WTC11 (cell line): ENCODE measurements at places on chromosomes 11 and 22. TPM values are rescaled to one million over a fixed set of nuclear protein-coding genes. Genes with fewer than 3 reads are reported as not detected.

- no peak for DNase-seq
Measured at GRCh38 chr22:23370251-23370650, 189.9 kb downstream of the BCR start.

DNA sequence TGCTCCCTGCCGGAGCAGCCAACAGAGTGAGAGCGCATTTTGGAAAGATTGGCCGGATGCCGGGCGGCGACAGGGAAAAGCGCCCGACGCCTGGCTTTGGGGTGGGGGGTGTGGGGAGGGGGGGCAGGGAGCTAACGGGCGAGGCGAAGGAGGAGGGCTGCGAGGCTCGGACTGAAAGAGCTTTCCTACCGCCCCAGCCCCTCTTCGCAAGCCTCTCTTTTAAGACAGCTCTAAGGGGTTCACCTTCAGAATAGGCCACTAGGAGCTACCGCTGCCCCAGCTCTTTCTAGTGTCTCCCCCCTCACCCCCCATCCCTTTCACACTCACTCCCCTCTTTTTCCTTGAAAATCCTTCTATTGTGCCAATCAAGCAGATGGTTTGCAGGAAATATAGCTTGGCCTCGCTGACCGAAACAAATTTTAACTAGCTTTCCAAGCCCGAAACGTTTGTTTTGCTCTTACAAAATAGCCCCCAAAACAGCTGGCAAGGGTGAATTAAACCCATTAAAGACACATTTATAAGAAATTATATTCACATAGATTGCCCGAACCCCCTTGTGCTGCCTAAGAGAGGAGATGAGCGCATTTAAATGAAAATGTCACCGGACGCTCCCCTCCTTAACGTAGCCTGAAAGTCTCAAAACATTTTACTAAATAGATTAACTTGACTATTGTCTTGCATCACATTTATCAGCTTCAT, 3.7 kb upstream of the DBX1 start:
- DNase-seq = no peak

GRCh38 chr11:79461144-79461543, 20.3 kb upstream of the TENM4 start:
- DNase-seq = no peak

GRCh38 chr11:43418197-43418596, 59.5 kb downstream of the TTC17 start:
- no peak for DNase-seq

DNA sequence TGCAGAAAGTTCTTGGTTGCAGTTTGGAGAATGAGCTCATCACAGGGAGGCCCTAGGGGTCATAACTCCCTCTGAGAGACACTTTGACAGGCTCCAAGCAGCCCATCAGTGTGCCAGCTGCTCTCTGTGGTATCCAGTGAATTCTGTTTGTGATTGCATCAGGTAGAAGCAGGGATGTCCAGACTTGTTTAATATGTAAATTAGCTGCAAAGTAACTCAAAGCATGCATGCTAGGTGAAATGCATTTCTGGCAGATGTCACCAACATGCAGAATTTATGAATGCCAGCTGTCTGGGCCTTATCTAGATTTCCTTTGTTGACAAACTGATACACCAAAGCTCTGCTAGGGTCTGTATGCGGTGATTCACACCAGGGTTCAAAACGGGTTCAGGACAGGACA, 123.6 kb upstream of the MTNR1B start:
- DNase-seq = no peak

- no peak for DNase-seq
Measured at GRCh38 chr11:128825050-128825784, 41.9 kb downstream of the KCNJ1 start.

DNA sequence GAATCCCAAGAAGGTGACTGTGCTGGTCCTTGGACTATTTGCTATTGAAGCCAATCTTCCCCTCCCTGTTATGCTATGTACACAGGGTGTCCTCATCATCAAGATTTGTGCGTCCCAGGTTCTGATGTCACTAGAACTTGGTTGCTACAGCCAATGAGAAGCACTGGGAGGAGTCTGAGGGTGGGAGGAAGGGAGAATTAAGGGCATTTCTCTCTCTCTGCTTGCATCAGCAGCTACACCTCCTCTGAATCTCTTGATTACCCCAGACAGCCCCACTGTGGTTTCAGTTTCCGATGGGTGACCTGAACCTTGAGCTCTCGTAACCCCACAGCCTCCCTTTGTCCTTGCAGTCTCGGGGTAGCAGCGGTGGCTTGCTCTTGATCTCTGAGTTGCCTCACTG, 212.4 kb upstream of the SESN3 start:
- DNase-seq = no peak

GRCh38 chr11:94151903-94152677, 23.4 kb downstream of the PANX1 start:
- no peak for DNase-seq

DNA sequence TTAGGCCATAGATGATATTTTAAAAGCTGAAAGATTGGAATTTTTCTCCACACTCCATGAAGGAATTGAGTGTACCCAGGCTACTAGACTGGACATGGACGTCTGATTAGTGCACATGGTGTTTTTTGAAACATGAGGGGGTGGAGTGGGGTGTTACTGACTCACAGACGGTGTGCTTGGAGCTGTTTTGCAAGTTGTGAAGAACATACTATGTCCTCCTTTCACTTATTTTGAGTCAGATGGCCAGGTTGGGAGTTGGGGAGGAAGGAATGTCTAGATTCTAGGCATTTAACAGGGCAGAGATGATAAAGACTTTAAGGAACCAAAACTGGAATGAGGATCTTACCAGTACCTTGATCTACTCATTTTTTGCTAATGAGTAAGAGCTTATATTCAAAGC, 158.1 kb upstream of the MTNR1B start:
- DNase-seq = no peak

DNA sequence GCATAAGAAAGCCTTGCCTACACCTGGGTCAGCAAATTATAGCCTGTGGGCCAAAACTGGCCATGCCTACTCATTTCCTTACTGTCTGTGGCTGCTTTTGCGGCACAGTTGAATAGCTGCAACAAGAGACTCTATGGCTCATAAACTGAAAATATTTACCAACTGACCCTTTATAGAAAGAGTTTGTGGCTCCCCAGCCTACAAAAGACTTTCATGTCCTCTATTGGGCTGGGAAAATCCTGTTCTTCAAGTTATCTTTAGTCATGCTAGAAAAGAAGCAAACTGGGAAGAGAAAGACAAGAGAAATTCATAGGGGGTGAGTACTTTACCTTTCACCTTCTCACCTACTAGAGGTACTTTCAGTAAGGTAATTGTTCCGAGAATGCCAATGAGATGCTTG, 175.1 kb downstream of the SWAP70 start:
- DNase-seq = no peak

GRCh38 chr22:37953062-37953436, 352 bp downstream of the C22orf23 start:
- no peak for DNase-seq

DNA sequence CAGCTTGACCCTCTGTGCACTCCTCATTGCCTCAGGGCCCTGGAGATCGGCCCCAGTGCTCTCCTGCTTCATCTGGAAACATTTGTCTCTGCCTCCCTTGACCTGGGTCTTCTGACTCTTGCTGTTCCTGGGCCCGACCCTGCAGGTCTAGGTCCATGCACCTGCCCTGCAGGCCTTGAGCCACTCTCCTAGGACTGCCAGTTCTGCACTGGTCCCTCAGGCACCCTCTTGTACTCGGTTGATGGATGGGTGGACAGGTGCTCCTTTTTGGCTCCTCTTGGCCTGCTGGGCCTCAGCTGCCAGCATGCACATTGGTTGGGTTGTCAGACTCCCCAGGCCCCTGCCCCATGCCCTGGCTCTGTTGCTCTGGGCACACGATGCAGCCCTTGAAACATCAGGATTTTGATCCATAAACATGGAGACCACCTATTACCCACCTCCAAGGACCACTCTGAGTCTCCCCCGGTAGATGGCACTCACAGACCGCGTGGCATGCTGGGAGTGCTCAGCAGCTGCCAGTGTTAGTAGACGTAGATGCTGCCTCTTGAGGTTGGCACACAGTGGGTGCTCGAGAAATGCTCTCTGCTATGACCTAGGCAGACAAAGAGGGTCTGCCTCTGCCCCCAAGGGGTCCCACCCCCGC, 20.2 kb upstream of the ACR start:
- no peak for DNase-seq

Gene MMP3
- total RNA-seq = not detected in 3 replicates

Gene LRRC55
- 0.46 to 0.79 TPM (median 0.71 TPM) in 3 replicates for total RNA-seq

Gene FGF3
- total RNA-seq = not detected in 3 replicates

Gene SCGB1D2
- total RNA-seq = not detected in 3 replicates

Gene HBB
- 0.34 TPM in 1 of 3 replicates, not detected in the others for total RNA-seq

Gene CDC42EP1
- total RNA-seq = 9.6 to 12.7 TPM (median 10.4 TPM) in 3 replicates

Gene SYT8
- total RNA-seq = 0.37 TPM in 1 of 3 replicates, not detected in the others

Gene SMC1B
- 0.07 to 0.18 TPM (median 0.11 TPM) in 3 replicates for total RNA-seq

Gene FAM180B
- total RNA-seq = 0.16 to 0.28 TPM in 2 of 3 replicates, not detected in the other

Gene OR8D1
- not detected in 3 replicates for total RNA-seq

Gene NLRP10
- 0.16 to 0.77 TPM (median 0.44 TPM) in 3 replicates for total RNA-seq
